Thyroid gland (tissue), 4 donors: ENCODE measurements at places on chromosomes 2 and 18. TPM values are rescaled to one million over a fixed set of nuclear protein-coding genes. Genes with fewer than 3 reads are reported as not detected.

DNA sequence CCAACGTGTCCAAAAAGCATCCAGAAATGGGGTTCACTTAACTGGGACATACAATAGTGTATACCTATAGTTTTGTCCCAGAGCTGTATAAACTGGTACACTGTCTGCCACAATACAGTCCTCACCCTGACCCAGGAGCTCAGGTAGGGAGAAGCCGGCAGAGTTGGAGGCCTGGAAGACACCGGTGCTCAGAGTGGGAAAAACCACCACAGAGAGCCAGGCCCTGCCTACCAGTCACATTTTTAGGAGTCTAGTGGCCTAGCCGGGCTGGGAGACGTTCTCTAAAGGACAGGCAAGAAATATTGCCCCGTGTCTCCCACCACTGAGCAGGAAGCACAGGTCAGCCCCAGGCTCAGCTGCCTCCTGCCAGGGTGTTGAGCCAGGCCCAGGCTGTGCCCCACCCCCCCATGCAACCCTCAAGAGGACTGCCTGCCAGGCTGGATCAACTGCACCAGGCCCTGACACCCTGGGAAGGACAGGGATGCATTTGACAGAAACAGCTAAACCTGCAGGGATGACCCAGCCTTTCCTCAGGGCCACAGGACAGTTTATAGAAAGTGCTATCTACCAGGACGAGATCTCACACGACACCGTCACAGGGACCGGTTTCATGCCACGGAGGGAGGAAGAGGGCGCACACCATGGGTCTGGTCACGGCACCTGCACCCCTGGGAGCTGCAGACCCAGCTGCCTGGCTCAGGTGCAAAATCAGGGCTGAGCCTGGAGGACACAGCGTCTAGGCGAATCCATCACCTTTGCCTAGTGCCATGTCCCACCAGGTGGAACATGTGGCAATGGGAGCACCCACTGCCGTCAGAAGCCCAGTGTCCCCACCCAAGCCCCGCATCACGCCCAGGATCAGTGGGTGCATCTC is 89.9 kb downstream of the TMEM18 start:
- peak; percentile 19 for DNase-seq

Gene MARCO
- 1.6 TPM for total RNA-seq

DNA sequence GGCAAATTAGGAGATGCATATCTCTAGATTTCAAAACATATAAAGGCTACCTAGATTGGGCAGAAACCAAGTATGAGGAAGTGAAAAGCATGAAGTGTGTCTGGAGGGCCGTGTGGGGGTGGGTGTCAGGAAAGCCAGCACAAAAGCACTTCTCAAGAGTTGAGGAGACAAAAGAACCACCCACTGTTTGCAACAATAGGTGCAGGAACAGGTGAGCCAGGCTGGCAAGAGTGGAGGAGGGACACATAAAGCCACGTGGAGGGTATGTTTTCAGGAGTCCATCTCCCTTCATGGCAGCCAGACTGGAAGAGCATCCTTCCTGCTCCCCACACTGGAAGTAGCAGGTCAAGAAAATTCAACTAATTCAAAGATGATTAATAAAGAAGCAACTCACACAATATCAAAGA is 96.4 kb downstream of the CERS6 start:
- no peak for DNase-seq

- no peak for DNase-seq
Measured at GRCh38 chr2:121492409-121492808, 38.3 kb upstream of the RNU4ATAC start.

Gene IL36A
- not detected for total RNA-seq

GRCh38 chr2:222264791-222265320 is 33.9 kb downstream of the PAX3 start:
- DNase-seq: no peak

Gene LYPD6B
- total RNA-seq: not detected

DNA sequence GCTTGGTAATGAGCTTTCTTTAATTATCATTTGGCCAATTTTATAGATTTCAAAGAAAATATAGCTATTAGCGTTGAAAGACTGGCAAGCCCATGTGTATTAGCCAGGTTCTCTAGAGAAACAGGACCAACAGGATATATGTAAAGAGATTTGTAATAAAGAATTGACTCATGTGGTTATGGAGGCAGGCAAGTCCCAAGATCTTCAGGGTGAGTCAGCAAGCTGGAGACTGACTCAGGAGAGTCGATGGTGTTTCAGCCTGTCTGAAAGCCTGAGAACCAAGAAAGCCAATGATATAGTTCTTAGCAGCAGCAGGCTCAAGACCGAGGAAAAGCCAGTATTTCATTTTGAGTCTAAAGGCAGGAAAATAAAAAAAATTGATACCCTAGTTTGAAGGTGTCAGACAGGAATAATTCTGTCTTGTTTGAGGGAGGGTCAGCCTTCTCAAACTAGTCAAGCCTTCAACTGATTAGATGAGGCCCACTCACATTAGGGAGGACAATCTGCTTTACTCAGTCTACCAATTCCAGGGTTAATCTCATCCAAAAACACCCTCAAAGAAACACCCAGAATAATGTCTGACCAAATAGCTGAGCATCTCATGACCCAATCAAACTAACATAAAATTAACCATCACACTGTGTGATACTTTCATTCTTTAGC is 78.3 kb upstream of the CRIM1 start:
- DNase-seq: no peak

GRCh38 chr2:20184067-20184938 is 40.6 kb downstream of the SDC1 start:
- peak; percentile 61 for DNase-seq

GRCh38 chr2:157260533-157261198 is 3.2 kb downstream of the GALNT5 start:
- no peak for DNase-seq

DNA sequence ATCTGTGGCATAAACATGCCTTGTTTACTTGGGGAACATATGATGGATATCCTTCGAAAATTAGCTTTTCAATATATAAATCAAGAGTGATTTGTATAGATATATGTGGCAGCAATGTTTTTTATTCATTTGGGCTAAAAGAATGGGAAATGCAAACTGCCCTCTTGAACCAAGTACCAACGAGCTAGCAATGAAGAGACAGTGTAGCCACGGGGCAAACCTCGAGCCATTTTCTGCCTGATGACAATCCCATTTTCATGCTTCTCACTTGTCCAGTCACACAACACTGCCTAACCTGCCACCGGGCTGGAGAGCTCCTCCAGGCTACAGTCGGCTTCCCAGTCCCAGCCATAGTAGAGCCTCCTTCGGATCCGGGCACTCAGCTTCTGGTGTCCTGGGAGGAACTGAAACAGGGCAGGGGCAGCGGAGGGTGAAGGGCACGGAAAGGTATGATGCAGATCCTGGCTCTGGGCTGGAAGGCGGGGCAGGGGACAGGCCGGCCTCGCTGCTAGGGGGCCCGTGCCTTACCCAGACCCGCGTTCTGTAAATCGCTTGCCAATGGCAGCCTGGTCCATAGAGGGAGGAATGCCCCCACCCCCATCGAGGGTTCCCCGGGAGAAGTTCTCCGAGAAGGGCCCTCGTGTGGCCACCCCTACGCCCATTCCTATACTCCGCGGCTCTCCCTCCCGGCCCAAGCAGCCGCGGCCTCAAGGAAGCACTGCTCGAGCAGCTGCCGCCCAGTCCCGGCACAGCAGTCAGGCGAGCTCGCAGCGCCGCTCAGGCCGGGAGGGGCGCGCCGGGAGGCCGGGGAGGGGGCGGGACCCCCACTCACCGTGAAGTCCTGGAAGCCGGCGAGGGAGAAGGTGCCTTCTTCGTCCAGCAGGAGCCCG is 552 bp downstream of the CNPPD1 start:
- DNase-seq: peak; percentile 81

Gene ASB18
- total RNA-seq: not detected

Gene RNF152
- total RNA-seq: 21.4 TPM

Gene COLEC11
- total RNA-seq: 4.7 TPM

GRCh38 chr2:60476206-60476954 is 77.1 kb downstream of the BCL11A start:
- no peak for DNase-seq

Gene GPR39
- total RNA-seq: 9.7 TPM

GRCh38 chr2:23814963-23815362 is 112.0 kb downstream of the ATAD2B start:
- no peak for DNase-seq

Gene MATN3
- total RNA-seq: not detected

DNA sequence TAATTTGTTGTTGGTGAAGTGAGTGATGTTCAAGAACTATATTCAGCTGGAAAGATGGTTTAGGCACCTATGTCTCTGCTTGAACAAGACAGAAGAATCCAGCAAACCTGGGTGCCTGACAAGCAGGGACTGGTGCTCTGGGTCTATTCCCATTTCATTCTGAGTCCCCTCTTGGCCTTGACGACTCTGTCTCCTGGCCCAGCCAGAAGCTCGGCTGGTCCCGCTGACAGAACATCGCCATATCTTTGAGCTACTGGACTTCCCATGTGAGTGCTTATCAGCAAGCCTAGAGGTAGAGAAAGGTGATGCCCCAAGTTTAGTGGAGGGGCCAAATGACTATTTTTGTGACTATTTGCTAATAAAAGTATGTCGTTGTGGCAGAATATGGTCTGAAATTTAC is 48.2 kb downstream of the SDC1 start:
- DNase-seq: no peak

- DNase-seq: peak; percentile 26
Measured at GRCh38 chr2:229445019-229445418, 173.9 kb upstream of the PID1 start.

Gene SLC9A4
- not detected for total RNA-seq

DNA sequence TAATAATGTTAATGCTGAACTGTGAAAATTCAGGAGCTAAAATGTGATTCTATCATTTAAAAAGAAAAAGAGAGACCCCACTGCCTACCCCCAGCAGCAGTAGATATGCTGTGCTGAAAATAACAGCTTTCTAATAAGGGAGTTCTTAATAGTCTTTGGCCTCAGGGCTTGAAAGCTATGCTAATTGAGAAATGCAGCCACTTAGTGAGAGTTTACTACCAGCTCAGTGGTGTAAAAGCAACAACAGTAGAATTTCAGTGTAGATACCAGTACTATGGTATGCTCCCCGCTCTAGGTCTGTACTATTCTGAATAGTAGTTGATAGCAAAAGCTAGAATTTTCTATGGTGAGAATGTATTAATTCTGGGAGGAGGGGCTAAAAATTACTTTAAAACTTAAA is 303.1 kb upstream of the VWC2L start:
- DNase-seq: no peak

GRCh38 chr2:28716265-28716865 is 35.3 kb upstream of the PPP1CB start:
- peak; percentile 61 for DNase-seq

Gene NYAP2
- not detected for total RNA-seq

GRCh38 chr2:61193670-61194561 is 31.9 kb downstream of the C2orf74 start:
- no peak for DNase-seq

DNA sequence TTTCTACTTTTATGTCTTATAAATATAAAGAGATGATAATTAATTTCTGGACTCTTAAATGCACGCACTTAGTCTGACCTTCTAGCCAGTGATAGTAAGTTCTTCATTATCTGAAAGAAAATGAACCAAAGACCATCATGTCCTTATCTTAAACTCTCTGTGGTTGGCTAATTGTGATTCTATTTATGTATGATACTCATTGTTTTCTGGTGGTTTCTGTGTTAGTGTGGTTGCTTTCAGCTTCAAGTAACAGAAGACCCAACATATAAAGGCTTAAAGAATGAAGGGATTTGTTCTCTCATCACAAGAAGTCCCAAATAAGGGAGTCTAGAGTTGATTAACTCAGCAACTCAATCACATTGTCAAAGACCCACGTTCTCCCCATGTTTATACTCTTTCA is 225.2 kb upstream of the TANK start:
- DNase-seq: no peak

GRCh38 chr2:169286624-169287231 is 75.6 kb downstream of the LRP2 start:
- DNase-seq: no peak

GRCh38 chr2:23519334-23519651 is 134.3 kb downstream of the KLHL29 start:
- DNase-seq: no peak

DNA sequence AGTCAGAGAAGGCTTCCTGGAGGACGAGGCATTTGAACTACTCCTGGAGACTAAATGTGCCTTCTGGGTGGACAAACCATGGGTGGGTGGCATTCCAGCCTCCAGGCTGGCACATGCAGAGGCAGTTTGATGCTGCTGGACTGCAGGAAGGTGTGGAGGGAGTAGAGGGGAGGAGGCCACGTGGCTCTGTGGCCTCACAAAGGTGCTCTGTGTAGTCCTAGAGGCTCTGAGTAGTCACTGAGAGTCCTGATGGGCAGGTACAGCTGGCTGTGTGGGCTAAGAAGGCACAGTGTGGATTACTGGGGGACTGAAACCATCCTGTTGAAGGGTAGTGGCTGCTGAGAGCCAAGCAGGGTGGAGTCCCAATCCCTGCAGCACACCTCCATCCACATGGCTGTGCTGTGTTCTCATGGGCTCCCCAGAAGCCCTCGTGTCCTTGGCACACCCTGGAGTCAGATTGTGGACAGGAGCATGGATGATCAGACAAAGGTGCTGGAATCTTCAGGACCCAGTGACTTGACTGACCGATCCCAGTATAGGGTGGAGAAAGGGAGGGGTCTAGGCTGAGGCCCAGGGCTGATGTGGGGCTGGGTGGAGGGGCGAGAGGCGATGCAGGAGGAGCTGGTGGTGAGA is 87.4 kb upstream of the HS6ST1 start:
- no peak for DNase-seq

DNA sequence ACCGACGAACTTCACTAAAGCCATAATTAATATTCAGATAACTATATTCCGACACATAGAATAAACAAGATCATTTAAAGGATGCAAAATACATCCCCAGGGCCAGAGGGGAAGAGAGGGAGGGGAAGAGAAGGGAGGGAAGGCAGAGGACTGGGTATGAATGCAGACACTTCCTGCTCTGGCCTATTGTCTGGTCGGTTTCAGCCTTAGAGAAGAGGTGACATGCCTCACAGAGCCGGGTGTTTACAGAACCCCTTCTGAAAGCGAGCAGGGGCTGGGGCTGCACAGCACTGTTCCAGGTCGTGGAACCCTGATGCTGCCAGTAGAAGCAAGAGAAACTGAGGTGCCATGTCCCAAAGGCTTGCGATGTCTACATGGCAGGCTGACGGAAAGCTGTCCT is 31.0 kb downstream of the CELF4 start:
- DNase-seq: no peak

DNA sequence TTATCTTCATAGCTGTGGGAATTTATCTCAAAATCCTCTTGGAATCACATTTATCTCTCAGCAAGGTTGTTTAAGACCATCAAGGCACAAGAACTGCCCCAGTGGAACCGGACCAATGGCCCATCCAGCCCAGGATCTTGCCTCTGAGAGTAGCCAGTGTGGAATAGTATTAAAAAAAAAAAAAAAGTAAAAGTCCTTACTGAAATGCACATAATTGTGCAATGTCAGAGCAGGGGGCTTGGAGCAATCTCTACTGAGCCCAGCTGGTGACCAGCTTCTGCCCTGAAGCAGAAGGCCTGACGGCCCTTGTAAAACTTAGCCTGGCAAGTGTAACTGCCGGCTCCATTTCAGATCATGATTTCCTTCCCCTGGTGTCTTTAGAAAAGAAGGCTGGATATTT is 355.6 kb upstream of the PIK3C3 start:
- no peak for DNase-seq

DNA sequence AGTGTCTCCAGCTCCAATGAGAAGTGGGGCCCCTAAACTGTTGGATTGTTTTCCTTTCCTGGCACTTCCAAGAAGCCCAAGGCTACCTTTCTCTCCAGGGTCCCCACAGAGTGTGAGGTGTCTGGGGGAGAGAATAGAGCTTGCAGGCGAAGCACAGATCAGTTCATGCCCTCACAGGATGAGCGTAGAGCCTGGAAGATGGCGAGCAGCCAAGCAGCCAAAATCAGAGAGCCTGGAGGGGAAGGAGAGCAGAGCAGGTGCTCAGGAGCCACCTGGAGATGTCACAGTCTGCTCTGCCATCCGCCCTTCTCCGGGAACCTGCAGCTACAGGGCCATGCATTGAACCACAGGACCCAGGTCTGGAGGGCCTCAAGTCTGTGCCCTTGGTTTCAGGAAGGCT is 54.7 kb upstream of the TCF7L1 start:
- no peak for DNase-seq
